CD4-positive, alpha-beta T cell treated with Interleukin-12 subunit alpha and Interleukin-12 subunit beta, for 1 hour (primary cell): ENCODE measurements at places on chromosomes 4 and X.

DNA sequence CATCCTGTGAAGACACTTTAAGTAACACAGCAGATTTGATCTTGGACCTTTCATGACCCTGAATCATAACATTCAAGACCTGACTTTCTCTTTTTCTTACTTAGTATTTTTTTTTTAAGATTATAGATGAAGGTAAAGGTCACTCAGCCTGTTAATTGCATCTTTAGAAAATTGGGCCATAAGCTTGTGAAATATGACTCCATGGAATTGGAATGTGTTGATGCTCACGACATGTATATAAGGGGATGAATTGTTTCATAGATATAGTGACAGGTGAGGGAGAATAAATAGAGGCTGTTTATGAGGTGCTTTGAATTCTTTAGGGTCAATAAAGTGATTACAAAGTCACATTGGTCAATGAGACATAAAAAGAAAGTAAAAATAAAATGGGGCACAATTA, 27.7 kb upstream of the HS3ST1 start:
- no peak for DNase-seq

GRCh38 chr4:27915822-27916221, 1055.2 kb downstream of the STIM2 start:
- DNase-seq: no peak

DNA sequence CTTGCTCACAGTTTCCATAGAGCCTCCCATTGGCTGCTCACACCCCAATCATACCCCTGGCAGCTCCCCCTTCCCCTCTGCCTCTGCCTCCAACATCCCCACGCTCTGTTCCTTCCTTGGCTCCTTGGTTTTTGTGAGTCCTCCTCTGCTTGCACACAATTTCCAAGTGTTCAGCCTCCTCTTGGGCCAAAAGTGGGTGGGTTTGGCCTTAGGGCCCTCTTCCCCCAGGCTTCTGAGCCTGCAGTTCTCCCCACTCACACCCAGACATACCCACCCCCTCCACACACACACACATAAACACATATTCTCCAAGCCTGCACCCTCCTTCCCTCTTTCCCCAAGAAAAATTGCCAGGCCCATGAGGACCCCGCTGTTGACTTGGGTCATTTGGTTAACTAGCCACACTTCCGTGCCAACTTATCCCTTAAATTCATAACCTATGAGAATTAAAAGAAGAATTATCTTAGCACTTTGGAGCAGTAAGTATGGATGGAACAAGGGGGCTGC, 4.5 kb downstream of the APLN start:
- no peak for DNase-seq

DNA sequence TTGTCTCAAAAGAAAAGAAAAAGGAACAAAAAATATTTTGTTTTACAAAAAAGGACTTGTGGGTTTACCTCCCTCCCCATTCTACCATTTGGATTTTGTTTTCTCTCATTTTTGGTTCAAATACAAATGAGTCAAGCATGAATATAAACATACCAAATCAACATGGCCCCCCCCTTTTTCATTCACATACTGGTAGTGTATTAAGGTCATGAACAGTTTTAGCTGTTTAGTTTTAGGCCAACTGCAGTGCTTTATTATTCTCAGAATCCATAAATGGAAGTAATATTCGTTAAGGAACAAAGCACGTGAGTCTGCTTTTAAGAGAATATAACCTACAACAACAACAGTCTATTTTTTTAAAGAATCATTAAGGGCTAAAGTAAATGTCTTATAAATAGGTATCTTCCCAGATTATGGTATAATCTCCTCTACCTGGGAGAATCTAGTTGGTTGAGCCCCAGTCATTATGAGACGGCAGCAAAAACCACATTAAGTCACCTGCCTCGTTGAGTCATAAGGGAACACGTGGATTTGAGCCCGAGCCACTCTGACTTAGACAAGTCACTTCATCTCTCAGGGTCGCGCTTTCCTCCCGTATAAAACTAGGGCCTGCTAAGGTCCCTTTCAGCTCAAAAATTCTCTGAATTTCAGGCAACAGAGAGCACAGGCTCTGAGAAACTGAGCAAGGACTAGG, 26.7 kb downstream of the BCLAF3 start:
- DNase-seq: no peak

DNA sequence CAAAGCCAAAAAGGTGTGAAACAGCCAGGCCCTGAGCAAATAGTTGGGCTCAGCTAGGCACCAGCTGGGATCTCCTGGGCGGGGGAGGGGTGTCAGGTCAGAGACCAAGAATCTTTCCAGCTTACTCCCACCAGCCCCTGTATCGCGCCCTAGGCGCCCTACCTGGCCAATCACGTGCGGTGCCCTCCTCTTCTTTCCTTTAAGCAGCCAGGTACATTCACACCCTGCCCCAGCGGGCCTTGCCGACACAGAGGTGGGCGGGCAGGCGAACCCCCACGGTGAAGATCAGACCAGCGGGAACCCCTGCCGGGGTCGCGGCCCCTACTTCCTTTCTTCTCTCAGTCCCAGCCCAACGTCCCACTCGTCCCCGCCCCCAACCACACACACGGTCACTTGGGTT, 9.1 kb downstream of the ARHGAP36 start:
- DNase-seq: no peak

GRCh38 chrX:18034504-18034903, 173.4 kb upstream of the RAI2 start:
- no peak for DNase-seq

GRCh38 chr4:52094376-52095145, 43.5 kb downstream of the SPATA18 start:
- DNase-seq: no peak

DNA sequence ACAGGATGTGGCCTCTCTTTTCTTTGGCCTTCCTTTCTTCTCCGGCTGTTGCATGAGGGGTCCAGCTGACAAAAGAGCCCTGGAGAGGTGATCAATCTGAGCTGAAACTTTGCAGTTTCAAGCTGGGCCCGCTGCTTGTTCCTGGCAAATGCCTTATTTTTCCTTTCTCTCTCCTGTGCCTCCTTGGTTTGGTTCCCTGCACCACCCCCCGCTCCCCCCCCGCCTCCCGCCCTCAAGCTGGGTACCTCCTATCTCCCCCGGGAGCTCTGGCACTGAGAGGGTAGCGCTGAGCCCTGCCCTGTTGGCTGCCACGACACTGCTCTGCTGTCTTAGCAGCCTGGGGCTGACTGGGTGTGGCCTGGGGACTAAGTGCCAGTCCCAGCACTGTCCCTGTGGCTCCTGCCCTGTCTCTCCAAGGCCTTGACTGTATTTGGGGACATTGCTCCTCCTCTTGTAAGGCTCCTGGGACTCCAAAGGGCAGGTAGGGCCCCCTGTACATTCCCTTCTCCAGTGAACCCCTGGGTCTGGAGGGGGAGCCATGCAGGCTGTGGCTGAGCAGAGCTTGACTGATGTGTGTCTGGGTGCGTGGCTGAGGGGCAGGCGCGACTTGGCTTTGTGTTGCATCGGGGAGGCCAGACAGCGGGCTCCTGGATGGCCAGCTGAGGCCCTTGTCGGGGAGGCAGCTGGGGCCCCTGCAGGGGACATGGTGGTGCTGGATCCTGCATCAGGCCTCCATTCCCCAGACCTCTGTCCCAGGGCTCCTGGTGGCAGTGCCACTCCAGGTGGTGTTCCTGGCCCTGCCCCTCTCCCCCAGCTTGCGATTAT, 1.1 kb downstream of the PLXNA3 start:
- DNase-seq: no peak

- DNase-seq: no peak
Measured at GRCh38 chrX:99857455-99857854, 552.6 kb downstream of the PCDH19 start.

- DNase-seq: no peak
Measured at GRCh38 chr4:47031751-47032404, 511 bp downstream of the GABRB1 start.

GRCh38 chr4:24477919-24478318, 106.4 kb downstream of the DHX15 start:
- no peak for DNase-seq

DNA sequence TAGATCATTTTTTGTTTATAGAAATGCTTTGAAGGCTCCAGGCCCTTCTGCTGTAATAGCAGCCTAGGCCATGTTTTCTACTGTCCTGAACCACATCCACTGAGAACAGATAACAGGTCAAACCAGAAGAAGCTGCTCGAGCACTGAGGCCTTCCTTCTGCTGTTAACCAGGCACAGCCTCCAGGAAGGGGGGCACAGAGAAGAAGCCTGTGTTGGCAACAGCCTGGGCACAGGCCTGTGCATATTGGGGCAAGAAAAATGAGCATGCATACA, 37.4 kb upstream of the PDK3 start:
- no peak for DNase-seq

DNA sequence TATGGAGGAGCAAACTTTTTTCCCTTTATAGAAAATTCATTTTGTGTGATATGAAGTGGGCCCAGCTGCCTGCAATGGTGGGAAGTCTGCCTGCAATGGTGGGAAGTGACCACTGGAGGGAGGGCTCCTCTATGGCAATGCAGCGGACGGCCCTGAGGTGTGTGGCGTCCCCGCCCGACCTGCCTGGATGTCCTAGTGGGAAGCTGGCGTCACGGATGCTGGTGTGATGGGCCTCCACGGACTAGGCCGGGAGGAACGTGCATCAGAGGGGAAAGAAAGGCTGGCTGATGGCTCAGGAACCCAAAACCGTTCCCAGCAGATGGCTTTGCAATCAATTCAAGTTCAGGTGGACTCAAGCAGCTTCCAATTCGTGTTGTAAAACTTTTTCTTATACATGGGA, 177.9 kb downstream of the AFAP1 start:
- peak; percentile 51 for DNase-seq

DNA sequence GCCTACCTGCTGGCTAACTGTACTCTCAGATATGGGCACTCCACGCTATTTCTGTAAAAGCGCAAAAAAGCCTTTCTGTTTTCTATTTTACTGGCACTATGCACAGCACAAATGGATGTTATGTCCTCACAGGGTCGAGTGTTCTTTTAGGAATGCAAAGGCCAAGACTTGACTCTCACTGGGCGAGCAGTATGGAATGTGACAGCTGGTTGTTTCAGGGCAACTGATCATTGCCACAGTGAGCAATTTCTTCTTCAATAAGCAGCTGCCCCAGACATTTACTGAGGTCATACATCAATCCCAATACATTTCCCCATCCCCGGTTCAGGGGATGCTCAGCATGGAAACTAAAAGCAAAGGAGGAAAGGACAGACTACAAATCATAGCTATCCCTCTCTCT, 58.2 kb downstream of the PDE5A start:
- DNase-seq: no peak

DNA sequence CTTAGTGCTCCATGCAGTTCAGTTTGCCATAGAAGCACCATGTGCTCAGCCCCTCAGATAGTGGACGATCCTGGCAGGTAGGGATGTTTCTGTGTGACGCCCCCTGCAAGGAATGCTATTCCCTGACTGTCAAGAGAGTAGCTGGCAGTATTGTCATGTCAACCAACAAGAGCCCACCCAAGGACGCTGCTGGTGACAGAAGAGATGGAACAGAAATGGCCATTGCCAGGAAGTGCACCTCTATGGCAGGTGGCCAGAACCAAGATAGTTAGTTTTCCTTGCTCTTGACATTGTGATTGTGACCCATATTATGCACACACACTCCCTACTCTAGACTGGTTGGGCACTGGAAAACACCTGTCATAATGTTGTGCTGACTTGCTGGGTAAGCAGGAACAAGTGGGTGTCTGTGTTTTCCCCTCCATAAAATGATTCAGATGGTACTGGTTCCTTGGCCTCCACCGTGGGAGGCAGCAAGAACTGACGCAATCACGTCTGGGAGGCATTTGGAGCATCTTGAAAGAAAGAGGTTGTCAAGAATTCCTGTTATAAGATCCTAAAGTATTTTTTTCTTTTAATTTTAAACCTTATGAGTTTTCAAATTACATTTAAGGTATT, 507.9 kb downstream of the MID1IP1 start:
- DNase-seq: peak; percentile 57

DNA sequence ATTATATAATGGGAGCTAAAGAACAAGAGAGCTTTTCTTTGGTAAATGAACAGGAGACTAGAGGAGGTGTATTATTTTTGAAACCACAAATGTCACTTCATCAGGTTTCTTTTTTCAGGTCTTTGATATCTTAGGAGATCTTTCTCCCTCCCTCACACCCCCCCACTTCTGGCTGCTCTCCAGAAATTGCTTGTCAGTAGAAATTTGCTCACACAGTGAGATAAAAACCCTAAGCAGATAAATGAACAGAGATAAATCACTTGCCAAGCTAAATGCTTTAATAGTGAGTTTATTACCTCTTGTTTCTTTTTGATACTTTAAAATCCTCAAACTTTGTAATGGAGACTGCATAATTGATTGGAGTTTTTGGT, 421.2 kb upstream of the TENM3 start:
- no peak for DNase-seq

- DNase-seq: no peak
Measured at GRCh38 chr4:30207389-30207788, 512.8 kb upstream of the PCDH7 start.

GRCh38 chr4:87026800-87027495, 92.1 kb downstream of the AFF1 start:
- DNase-seq: peak; percentile 10

- no peak for DNase-seq
Measured at GRCh38 chrX:147602176-147602696, 309.5 kb upstream of the FMR1 start.

DNA sequence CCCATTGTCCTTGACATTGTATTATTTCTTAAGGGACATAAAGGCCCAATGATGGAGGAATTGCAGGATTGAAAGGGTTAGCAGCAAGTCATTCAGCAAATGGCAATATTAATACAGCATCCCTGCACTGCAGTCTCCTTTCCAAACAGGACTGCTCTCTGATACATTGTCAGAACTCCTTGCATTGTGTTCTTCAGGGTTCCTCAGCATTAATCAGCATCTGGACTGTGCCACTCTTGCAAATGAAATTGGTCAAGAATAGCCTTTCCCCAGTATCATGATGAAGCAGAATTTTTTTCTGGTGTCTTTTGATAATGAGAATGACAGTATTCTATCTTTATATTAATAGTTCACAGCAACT, 272.6 kb upstream of the HAND2 start:
- no peak for DNase-seq

DNA sequence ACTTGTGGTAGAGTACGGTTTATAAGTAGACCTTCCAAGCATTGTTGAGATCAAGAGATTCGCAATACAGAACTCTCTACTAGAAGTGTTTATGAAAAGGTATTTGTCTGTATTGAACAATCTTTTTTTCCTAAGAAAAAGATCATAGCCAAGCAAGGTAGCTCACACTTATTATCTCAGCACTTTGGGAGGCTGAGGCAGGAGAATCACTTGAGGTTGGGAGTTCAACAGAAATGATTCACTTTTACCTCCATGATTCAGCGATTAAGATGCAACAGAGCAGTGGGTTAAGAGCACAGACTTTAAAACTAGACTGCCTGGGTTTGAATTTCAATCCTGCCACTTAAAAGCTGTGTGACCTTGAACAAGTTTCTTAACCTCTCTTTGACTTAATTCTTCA, 74.3 kb downstream of the TMEM156 start:
- DNase-seq: no peak

- no peak for DNase-seq
Measured at GRCh38 chr4:97950836-97951235, 192.4 kb downstream of the STPG2 start.

GRCh38 chr4:90842960-90843359, 715.8 kb downstream of the CCSER1 start:
- no peak for DNase-seq

GRCh38 chr4:126396703-126397102, 1081.9 kb downstream of the FAT4 start:
- DNase-seq: no peak

GRCh38 chr4:170307182-170307581, 217.4 kb upstream of the AADAT start:
- no peak for DNase-seq

- DNase-seq: no peak
Measured at GRCh38 chr4:188903986-188904385, 764.7 kb downstream of the TRIML1 start.

GRCh38 chr4:57136281-57136680, 26.1 kb upstream of the IGFBP7 start:
- DNase-seq: no peak
